ENCODE measurements at places on chromosomes 12 and 14.

DNA sequence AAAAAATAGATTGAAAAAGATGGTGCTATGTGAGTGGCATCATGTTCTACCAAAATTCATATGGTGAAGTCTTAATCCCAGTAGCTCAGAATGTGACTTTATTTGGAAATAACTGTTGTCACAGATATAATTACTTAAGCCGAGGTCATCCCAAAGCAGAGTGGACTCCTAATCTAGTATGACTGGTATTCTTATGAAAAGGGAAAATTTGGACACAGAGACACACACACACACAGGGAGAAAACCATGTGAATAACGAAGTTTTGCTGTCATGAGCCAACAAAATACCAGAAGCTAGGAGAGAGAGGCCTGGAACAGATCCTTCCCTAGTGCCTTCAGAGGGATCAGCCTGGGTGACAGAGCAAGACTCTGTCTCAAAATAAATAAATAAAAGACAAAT is 62.6 kb downstream of the FAR2 start:
- DNase-seq: no peak

- DNase-seq: no peak
These were observed 186.2 kb downstream of the ZFP36L1 start for GRCh38 chr14:68606644-68607043.

DNA sequence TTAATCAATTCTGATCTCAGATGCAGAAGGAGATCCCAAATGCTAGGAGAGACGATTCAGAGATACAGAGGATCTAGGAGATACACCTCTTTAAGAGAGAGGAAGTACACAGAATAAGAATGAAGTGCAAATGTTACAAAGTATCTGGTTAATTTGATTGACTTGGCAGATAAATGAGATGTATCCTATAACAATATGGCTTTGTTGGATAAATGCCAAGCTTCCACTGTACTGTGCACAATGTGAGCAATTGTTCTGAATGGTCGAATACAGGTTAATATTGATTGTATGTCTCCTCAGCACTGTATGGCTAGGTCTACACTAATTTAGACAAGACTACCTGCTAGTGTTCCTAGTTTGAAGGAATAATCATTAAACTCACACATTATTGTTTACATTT is 119.6 kb upstream of the PTPRB start:
- DNase-seq: no peak

GRCh38 chr12:76997011-76997780 is 68.2 kb downstream of the E2F7 start:
- no peak for DNase-seq

DNA sequence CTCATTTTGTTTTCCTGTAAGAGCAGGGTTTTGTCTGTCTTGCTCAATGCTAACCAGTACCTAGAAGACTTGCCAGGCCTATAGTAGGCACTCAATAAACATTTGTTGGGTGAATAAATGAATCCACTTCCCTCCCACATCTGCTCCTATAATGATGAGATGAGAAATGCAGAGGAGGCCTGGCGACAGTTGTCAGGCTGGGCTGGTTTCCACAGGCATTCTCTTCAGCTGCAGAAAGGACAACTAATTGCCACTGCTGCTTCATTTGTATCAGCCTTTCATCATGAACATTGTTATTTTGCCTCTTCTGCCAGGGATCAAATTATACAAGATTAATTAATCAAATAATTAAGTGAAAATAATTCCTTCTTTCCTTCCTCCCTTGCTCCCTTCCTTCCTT is 82.0 kb upstream of the PTHLH start:
- no peak for DNase-seq

- DNase-seq: no peak
These were observed 183.1 kb downstream of the KLHL28 start for GRCh38 chr14:44778604-44779003.

GRCh38 chr12:94588346-94588745 is 62.0 kb downstream of the TMCC3 start:
- no peak for DNase-seq

DNA sequence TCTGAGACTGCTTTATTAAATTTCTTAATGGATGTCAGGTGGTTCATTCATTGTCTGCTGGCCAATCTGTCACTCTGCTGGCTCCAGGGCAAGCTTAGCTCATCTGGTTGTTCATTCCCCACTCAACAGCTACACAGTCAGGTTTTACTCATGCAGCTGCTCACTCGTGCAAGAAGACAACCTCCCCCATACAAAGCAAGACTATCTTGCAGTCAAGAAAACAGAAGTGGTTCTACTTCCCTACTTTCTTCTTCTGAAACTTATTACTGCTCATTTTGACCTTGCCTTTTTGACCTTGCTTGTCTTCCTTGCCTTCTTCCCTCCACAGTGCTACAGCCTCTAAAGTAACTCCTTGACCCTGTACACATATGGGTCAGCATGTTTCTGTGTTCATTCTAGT is 277.9 kb downstream of the SSPN start:
- DNase-seq: no peak

GRCh38 chr12:131220331-131220685 is 266.6 kb downstream of the ADGRD1 start:
- DNase-seq: no peak

- no peak for DNase-seq
These were observed 49.2 kb downstream of the DAD1 start for GRCh38 chr14:22539831-22540230.

DNA sequence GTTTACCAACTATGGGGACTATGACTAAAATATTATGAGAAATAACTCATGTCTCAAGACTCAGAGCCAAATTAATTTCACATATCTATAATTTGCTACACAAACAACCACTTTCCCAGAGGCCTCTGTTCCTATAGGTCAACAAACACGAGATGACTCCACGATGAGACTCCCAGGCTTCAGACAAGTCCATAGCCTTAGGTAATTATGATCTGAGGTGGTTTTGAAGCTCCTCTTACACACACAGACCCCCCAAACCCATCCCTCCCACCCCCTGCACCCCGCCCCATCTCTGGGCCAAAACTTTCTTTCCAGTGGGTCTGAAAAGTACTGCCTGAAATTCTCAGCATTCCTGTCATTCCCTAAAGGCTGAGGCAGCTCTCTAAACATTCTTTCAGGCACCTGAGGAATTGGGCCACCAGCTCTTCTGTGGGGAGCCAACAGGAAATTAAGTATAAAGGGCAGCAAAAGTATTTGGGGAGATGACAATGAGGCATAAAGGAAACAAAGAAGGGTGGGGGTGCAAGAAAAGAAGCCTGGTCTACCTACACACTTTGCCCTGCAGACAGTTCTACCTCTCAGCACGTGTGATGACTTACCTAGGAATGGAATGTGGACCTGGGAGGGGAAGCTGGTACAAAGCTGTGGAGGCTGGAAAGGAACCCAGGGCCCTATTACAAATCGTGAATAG is 143.6 kb downstream of the PAWR start:
- peak; percentile 86 for DNase-seq

DNA sequence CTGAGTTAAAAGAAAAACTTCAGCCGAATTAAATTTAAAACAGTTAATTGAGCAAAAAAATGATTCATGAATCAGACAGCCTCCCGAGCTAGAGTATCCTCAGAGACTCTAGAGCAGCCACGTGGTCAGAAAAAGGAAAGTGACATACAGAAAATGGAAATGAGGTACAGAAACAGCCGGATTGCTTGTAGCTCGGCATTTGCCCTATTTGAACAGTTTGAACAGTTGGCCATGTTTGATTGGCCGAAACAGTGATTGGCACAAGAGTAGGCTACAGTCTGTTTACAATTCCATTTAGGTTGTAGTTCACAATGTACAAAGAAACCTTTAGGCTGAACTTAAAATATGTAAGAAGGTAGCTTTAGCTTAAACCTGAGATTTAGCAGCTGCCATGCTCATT is 12.9 kb upstream of the OXA1L start:
- no peak for DNase-seq

DNA sequence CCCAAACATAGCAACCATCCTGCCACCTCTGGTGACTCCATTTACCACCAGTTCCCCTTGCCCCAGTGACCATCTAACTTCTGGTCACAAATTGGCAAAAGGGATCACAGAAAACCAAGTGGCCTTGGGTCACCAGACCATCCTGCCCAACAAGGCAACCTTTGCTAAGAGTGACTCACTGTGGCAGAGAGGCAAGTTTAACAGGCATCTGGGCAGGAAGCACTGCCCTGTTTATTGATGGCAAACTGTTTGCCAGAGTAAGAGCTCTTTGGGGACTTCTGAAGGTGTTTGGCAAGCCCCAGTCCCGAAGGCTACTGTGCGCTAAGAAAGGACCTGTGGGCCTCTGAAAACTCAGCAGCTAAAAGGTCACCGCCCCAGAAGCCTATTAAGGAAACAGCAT is 28.2 kb upstream of the TMEM233 start:
- no peak for DNase-seq

GRCh38 chr12:50580436-50580835 is 75.7 kb downstream of the DIP2B start:
- DNase-seq: no peak

DNA sequence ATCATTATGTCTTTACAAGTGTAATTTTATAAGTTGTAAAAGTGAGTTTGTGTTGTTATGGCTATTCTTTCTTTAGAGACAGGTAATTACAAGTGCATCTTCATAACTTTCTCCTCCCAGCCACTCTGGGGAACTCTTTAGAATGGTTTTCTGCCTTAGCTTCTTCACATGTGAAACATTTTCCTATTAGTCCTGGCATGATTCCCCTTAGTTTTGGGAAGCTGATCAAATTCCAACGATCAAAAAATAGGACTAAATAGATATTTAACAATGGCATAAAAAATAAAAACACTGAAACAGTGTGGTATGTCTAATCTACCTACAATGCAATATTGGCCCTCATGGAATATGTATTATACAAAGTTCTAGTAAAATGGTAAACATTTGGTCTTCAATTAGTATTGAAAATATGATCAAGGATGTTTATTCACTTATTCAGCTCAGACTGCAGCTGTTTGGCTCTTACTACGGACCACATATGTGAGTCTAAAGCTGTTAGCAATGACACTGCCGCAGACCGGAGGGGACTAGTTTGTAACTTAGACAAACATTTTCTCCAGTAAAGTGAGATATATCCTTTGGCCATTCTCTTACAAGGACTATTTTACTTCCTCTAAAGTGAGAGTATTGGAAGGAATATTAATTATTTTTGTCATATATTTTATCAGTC is 890.8 kb upstream of the USP15 start:
- DNase-seq: no peak

DNA sequence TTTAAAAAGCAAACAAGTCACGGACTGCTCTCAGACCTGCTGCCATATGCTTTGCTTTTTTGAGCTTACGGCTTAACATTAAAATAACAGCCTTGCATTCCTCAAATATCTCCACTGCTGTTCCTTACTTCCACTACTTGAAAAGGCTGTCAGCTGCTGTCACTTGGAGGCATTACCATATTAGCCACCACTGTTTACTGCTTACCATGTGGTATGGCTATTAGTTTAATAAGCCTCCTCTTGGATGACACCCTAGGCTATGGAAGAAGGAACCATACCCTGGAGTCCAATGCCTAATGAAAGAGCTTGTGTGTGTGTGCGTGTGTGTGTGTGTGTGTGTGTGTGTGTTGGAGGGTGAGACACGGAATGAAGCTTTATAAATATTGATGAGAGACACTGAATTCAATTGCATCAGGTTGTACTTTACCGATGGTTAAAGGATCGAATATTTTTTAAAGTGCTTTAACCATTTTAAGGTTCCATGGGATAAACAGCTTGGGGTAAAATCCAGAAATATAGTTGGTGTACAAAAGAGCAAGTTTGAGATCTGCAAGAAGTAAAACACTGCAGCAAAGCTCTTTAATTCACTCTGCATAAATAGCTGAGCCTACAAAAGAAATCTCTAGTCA is 174.5 kb downstream of the TTC7B start:
- no peak for DNase-seq

Data from cerebellar cortex (tissue), 1 donor.